ENCODE measurements at places on chromosomes 6 and 20.

- DNase-seq, result no peak
Observed at GRCh38 chr6:166542580-166542912, 43.9 kb downstream of the RAMACL start.

GRCh38 chr20:17594443-17594842, 24.6 kb downstream of the DSTN start:
- DNase-seq, result no peak

DNA sequence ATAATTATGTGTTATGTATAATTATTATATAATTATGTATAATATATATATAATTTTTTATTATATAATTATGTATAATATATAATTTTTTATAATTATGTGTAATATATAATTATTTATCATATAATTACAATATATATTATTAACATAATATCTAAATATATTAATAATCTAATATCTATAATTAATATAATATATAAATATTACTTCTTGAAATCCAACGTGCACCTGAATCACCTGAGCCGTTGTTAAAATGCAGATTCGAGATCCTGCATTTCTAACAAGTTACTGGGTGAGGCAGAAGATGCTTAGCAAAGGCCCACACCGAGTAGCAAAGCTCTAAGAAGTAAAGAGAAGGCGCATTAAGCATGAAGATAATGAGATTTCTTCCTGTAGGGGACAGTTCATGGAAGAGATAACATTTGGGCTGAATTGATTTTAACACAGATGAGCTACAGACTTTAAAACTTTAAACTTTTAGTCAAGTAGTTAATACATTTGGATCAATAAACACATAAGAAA, 406.4 kb upstream of the PLCB4 start:
- DNase-seq, result no peak

DNA sequence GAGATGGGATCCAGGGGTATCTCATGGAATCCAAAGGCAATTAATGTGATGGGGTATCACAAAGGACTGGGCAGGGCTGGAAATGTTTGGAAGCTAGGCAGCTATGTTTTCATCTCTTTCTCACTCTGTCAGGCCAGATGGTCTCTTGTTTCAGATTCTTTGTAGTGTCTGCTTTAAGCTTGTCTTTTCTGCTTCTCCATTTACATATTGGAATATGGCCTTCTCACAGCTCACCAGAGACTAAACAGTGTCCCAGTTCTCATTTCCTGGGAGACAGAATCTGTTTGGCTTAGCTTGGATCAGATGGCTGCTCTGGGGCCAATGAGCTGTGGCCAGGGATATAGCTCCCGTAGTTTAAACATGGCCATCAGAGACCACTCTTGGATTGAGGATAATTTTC, 78.9 kb downstream of the SLC35F1 start:
- DNase-seq, result no peak

DNA sequence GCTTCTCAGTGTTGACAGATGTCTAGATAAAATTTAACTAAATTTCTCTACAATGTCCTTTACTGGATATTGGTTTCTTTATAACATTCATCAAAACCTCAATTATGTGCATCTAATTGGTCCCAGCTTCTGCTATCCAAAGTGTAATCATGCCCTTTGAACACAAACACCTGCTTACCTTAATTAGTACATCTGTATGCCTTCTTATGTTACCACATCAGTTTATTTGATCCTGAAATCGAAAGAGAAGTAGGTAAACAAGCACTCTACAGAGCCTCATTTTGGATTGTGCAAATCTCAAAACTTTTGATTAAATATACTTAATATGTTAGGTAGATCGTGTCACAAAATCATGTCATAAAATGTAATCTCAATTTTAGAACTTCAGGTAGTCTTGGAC, 36.5 kb downstream of the TAB2 start:
- DNase-seq, result no peak

Data from stimulated activated CD4-positive, alpha-beta T cell treated with anti-CD3 and anti-CD28 coated beads, Interleukin-12 subunit alpha, Interleukin-12 subunit beta, amount 100 ng/mL, for 24 hours (primary cell).